ENCODE measurements at places on chromosomes 2 and 18. TPM values are rescaled to one million over a fixed set of nuclear protein-coding genes. Genes with fewer than 3 reads are reported as not detected.
A peak's percentile ranks its signal among the peaks of the same experiment; 100 is the strongest.

DNA sequence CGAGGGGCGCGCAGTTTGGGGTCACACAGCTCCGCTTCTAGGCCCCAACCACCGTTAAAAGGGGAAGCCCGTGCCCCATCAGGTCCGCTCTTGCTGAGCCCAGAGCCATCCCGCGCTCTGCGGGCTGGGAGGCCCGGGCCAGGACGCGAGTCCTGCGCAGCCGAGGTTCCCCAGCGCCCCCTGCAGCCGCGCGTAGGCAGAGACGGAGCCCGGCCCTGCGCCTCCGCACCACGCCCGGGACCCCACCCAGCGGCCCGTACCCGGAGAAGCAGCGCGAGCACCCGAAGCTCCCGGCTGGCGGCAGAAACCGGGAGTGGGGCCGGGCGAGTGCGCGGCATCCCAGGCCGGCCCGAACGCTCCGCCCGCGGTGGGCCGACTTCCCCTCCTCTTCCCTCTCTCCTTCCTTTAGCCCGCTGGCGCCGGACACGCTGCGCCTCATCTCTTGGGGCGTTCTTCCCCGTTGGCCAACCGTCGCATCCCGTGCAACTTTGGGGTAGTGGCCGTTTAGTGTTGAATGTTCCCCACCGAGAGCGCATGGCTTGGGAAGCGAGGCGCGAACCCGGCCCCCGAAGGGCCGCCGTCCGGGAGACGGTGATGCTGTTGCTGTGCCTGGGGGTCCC lies at the start of gene ITGA4:
ITGA4 (plus strand) TSS at position 266 of the 620 bp plus-strand sequence; CDS start at position 535, 269 bp downstream.
- peak; percentile 94 for DNase-seq

GRCh38 chr2:179239195-179239594 lies 25.4 kb downstream of the SESTD1 start:
- DNase-seq = no peak

GRCh38 chr2:230124235-230124634 lies 55.5 kb upstream of the SLC16A14 start:
- DNase-seq = no peak

- no peak for DNase-seq
Observed at GRCh38 chr18:34223164-34223892, 1.4 kb downstream of the NOL4 start.

- peak; percentile 49 for DNase-seq
Observed at GRCh38 chr18:48540251-48541025, 1.6 kb downstream of the CTIF start.

DNA sequence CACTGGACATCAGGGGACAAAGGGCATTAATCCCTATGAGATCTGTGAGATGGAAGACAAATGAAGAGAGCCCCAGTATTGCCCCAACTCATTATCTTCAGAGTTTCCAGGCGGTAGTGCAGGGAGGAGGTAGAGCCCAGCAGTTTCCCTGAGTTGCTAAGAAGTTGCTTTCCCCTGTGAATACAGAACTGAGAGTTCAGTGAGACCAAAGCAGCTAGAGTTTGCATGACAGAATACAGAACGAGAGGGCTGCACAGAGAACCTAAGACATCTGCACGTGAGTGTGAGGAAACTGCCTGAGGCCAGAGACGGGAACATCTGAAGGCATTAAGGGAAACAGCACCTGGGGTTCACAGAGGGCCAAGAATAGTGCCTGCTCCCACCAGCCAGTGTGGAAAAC lies 18.1 kb upstream of the PGAP1 start:
- no peak for DNase-seq

DNA sequence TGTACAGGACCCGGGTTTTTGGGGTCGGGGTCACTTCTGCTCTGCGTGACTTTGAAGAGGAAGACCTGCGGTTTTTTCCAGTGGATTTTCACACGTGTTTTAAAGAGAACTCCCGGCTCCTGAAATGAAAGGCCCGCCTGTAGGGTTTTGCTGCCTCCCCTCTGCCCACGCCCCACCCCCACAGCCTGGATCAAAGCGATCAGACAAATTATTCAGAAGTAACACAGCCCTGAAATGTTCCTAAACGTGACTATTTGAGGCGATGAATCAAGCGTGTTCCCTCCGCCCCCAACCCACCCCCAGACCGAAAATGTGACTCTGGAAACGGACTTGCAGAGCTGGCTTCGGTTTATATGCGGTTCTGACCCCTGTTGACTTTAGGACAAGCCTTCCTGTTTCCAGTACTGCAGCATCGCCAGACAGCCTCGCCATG lies 28.7 kb upstream of the SMIM21 start:
- no peak for DNase-seq

DNA sequence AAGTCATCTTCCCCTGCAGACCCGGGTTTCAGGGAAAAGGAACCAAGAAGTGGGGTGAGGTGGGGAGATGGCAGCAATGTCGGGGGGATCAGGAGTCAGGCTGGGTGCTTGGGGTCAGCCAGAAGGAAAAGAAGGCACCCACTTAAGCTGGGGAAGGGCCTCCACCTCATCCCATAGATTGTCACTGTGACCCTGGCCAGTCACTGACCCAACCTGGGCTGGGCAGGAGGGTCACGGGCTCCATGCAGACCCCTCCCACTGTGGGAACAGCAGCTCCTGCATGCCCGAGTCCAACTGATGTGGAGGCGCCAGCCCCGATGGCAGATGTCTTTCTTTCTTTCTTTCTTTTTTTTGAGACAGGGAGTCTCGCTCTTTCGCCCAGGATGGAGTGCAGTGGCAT lies 53.6 kb upstream of the HAAO start:
- DNase-seq = no peak

DNA sequence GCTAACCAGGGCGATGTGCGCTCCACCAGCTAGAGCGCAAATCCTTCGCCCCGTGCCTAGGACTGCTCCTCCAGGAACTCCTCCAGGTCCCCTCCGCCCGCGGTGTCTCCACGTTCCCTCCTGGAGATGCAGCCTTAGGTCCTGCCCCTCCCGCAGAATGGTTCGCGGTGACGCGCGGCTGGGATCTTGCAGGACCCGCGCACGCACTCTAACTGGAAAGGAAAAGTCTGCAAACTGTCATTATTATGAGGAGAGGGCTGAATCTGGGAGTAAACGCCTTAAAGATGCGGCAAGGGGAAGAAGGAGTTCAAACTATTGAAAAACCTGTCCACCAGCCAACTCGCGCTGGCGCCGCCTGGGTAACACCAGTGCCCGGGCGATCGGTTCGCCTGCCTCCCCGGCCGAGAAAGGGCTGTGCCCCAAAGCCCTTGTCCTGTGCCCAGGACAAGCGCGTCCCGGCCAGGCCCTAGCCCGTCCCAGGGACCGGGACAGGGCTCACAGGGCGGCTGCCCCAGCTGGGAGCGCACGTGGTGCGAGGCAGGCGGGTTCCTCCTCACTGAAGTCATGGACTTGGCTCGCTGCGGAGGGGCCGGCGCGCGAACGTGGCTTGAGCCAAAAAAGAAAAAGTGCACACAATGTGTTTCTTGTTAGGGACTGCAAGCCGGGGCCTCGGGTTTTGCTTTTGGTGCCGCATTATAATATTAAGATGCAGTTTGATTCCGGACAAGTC lies 5.5 kb upstream of the ID2 start:
- DNase-seq = no peak

DNA sequence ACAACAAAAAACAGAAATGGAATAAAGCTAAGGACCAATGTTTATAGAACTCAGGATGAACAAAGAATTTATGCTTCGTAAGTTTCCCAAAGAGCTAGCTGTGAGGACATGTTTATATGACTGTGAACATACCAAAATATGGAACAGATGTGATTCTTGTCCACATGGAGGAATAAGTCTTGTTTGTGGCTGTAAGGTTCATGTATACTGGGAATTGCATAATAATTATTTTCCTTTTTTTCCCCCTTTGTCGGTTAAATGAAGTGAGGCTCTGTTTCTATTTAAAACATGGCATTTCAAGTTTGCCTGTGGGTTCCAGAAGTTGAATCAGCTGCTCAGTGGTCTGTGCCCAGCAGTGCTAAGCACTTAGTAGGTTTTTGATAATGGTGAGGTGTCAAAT lies 108.1 kb downstream of the FHOD3 start:
- no peak for DNase-seq

DNA sequence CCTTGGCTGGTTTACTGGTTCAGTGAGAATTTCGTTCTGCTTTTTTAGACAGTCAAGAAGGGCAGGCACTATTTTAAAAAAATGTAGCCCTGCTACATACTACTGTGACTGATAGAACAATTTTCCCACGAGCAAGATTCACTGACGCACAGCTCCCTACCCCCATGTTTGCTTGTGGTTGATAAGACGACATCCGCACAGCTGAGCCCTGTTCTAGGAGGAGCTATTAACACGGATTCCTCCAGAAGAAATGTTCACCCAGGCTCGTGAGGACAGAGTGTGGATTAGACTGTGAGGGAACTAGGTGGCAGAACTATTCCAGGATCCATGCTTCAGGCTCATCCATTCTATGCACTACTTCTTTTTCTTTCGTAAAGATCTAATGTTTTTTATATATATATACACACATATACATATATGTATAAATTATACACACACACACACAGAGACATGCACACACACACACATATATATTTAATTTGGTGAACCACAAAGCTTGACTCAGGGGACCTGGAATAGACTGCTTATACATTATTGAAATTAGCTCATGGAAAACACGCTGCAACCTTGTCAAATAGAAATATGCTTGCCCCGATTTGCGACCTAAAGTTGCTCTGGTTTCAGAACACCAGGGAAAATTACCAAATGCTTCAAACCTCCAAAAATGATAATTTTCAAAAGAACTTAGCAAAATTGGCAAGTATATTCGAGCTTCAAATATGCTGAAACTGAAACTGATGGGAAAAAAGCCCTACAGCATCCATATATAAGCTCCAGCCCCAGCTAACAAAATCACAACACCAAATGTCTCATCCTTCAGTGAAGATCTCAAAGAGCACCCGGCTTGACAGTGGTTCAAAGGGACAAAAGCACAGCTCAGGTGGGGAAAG lies 370.4 kb downstream of the SOCS6 start:
- peak; percentile 34 for DNase-seq

DNA sequence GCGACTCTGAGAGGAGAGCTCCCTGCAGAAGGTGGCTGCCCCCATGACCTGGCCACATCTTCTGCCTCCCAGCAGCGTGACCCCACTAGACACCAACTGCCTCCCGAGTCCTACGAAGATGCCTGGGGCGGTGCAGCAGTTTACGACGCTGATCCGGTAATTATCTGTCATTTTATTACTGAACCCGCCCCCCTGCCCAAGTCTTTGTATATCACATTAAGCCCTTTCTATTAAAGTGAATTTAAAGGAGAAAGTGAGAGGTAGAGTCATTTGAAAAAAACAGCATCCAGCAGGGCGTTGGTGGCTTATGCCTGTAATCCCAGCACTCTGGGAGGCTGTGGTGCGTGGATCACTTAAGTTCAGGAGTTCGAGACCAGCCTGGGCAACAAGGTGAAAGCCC lies 33.4 kb downstream of the ABCG8 start:
- DNase-seq = no peak

GRCh38 chr2:115194623-115195022 lies 752.2 kb downstream of the DPP10 start:
- no peak for DNase-seq

- DNase-seq = no peak
Observed at GRCh38 chr2:73255007-73255644, 21.0 kb downstream of the CCT7 start.

- DNase-seq = no peak
Observed at GRCh38 chr18:29712785-29713184, 1329.8 kb downstream of the DSC3 start.

DNA sequence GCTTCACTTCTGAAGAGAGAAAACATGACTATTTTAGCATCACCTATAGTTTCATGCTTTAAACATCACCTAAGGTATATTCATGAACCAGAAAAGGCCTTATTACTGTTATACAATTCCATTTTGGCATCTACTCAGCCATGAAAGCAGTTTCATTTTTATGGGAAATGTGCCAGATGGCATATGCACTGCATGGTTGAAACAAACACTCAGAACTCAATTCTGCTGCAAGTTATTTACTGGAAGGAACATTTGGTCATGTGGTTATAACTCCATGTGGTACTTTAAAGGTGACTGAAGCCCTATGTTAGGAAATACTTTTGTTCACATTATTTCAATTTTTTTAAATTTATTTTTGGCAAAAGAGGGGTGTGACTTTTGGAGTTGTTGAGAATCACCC lies 287.5 kb upstream of the CRIM1 start:
- no peak for DNase-seq

- no peak for DNase-seq
Observed at GRCh38 chr2:205531489-205532148, 150.7 kb upstream of the NRP2 start.

SPATA3 gene
- not detected for total RNA-seq

MYO5B gene
- not detected for total RNA-seq
